ENCODE measurements at places on chromosomes 4 and X.

DNA sequence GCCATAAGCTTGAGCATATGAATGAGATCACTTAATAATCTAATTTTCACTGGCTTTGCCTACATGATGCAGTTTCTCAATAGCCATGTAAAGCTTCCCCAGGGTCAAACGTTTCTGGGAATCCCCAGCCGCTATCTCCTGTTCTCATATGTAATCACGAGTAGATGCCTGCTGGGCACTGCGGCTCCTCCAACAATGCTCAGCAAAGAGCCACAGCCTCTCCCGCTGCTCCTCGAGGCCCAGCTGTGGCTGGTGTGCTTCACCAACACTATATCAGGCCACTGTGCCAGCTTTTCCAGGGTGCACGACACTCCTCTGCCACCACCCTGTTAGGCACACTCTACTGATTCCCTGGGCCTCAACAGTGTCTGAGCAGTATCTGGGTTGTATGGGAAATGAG, 78.3 kb upstream of the RASGEF1B start:
- no peak overlapping the region for H3K4me3 ChIP-seq
- no peaks in the 10 kb centered on the region for H3K4me1 ChIP-seq
- no peak for ATAC-seq
- H3K27ac ChIP-seq, result no peak overlapping the region
- H3K27me3 ChIP-seq, result no peaks in the 10 kb centered on the region

DNA sequence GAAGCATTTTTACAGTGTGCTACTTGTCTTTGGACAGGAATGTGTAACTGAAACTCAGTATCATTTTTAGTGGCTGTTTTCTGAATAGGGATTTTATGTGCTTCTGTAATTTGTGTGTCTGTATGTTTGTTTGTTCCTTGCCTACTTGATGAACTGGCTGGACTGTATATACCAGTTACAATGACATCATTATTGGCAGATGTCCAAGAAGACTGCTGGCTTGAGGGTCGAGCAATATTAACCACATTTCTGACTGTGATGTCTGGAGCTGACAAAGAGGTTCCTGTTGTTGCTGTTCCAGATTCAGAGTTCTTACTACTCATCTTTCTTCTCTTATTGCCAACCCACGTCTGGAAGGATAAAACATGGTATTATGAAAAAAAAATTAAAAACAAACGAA, 33.0 kb downstream of the HDX start:
- H3K36me3 ChIP-seq, result no peaks in the 10 kb centered on the region
- no peak for ATAC-seq
- H3K27ac ChIP-seq, result no peak overlapping the region
- no peaks in the 10 kb centered on the region for H3K4me1 ChIP-seq

DNA sequence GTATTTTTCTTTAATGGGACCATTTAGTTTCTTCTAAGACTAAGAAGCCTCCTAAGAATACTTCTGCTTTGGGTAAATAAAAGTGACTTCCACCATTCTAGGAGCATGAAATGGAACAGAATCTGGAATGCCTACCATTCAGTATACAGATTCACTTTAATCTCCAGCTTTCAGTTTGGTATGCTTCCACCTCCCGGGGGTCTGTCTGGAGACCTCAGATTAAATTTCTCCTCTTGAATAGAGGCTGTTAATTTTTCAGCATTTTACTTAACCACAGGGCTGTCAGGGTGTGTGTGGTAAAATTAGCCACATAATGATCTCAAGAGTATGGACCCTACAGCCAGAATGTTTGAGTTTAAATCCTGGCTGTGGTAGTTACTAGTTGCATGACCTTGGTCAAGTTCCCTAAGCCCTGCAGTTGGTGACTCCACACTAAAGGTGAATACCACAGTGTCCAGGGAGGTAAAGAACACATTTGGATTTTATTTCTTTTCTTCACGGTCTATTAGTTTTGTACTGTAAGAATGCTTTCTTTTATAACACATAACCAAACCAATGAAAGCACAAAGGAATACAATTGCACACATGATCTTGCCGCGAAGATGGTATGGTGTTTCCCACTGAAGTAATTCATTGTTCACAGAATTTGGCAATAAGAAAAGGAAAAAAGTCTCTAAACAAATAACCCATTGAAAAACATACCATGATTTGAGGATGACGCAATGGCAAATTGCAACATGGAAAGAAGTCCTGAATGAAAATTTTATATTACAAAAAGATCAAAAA, 37.3 kb upstream of the TRIM2 start:
- ATAC-seq, result no peak
- H3K4me1 ChIP-seq, result no peaks in the 10 kb centered on the region
- H3K27ac ChIP-seq, result no peak overlapping the region
- H3K4me3 ChIP-seq, result no peak overlapping the region
- H3K27me3 ChIP-seq, result peaks cover 8% of the 10 kb centered on the region

- ATAC-seq, result no peak
- no peak overlapping the region for H3K27ac ChIP-seq
- H3K36me3 ChIP-seq, result no peaks in the 10 kb centered on the region
- no peaks in the 10 kb centered on the region for H3K4me1 ChIP-seq
Measured at GRCh38 chrX:44731160-44731559, 112.7 kb upstream of the DUSP21 start.

DNA sequence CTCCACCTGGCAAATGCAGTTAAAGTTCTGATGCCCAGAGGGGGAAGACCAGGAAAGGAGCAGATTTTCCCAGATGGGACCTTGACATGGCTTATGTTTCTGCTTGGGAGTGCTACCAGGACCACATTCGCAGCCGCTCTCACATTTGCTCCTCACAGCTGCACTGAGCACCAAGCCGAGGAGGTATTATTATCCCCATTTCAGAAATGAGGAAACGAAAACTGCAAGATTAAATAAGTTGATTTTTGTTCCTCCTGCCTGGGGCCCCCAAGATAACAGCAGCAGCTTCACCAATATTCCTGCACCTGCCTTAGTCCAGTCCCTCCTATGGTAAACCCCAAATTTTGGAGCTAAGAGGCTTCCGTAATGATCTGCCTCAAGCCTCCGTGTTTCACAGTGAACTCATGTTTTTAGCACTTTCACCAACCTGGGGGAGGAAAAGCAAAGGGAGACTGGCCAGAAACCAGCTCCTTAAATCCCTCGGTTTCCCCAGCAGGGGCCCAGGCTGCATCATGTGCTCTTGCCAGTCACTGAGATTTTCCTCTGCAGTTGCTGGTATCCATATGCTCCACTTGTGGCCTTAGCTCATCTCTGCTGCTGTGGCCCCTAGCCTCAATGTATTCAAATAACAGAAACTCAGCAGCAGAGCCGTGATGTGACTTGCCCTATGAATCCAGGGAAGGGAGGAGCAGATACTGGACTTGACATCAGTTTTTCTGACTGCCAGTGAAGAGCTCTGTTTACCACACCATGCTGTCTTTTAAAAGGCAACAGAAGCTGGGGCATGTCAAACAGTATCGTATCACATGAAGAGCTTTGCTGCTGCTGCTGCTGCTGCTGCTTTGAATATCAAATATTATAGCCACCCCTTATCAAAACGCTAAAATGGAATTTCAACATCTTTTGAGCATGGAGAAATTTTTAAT, 95.5 kb upstream of the KLHL13 start:
- H3K4me3 ChIP-seq, result no peak overlapping the region
- ATAC-seq, result no peak
- H3K27me3 ChIP-seq, result no peaks in the 10 kb centered on the region
- H3K36me3 ChIP-seq, result no peaks in the 10 kb centered on the region
- H3K27ac ChIP-seq, result no peak overlapping the region

DNA sequence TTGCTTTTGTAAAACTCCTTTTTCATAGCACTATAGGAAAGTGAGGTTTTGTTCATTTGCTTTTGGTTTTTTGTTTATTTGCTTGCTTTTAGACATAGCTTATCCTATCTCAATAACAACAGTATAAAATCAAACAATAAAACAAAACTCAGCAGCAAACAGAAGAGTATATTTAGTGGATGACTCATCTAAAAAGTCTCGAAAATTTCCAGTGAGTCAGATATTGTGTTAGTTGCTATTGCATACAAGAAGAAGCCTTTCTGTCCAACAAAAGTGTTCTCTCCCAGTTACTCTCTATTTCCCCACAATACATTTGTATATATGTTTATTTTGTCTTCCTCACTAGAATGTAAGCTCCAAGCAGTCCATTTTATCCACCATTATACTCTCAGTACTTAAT, 36.0 kb upstream of the NPNT start:
- H3K27me3 ChIP-seq, result no peaks in the 10 kb centered on the region
- no peak overlapping the region for H3K4me3 ChIP-seq
- ATAC-seq, result no peak
- H3K36me3 ChIP-seq, result no peaks in the 10 kb centered on the region

- peak overlapping the region; percentile 74 for H3K4me3 ChIP-seq
- H3K36me3 ChIP-seq, result peaks cover 34% of the 10 kb centered on the region
- H3K27me3 ChIP-seq, result no peaks in the 10 kb centered on the region
- peaks cover 48% of the 10 kb centered on the region for H3K4me1 ChIP-seq
- H3K27ac ChIP-seq, result peak overlapping the region; percentile 94
Measured at GRCh38 chr4:184459413-184459812, 14.9 kb downstream of the IRF2 start.

DNA sequence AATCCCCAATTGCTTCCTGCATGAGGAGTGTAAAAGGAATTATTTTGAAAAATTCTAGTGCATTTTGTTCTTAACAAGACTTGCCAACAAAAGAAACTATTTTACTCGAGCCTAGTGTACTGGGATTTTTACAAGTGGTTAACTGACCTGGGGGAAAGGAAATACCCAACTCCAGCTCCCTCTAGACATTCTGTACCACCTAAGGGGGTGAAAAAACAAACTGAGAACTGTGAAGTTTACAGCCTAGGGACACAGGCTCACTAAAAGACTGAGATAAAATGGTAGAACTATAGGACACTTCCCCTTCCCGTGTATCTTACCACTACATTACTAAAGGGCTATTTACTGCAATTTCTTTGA, 2.6 kb upstream of the ADH5 start:
- H3K27ac ChIP-seq, result no peak overlapping the region
- no peak for ATAC-seq
- H3K4me3 ChIP-seq, result peak overlapping the region; percentile 98

DNA sequence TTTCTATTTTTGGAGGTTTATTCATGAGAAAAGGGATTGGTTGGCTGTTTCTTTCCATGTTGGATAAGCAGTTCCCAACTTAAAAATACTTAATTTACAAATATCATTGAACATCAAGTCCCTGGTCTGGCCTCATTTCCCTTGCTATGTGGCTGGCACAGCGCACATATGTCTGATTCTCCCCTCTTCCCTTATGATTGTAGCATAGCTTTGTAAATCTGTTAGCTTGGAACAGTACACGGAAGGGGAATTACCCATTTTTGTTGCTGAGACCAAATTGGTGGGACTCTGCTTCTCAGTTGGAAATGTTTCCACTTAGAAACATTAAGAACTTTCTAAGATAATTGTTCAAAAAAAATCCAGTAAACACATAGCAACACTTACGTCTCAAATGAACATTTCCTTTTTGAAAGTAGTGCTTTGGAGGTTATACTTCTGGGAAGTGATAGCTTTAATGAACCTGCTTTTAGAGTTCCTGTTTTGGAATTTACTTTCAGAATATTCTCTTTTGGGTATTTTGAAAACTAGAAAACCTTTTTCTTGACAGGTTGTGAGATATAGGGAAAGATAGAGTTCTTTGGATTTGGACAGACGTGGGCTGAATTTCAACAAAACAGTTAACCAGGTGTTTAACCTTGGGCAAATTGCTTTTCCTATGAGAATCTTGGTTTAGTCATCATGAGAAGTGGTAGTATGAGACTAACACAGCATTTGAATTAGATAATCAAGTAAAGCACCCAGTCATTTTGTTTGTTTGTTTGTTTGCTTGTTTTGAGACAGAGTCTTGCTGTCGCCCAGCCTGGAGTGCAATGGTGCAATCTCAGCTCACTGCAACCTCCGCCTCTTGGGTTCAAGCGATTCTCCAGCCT, 47.3 kb downstream of the STIM2 start:
- H3K4me1 ChIP-seq, result peaks cover 34% of the 10 kb centered on the region
- peak overlapping the region; percentile 65 for H3K27ac ChIP-seq
- H3K36me3 ChIP-seq, result no peaks in the 10 kb centered on the region
- peak overlapping the region; percentile 49 for H3K4me3 ChIP-seq
- peak; percentile 74 for ATAC-seq

GRCh38 chrX:19912-20571, 261.1 kb upstream of the PLCXD1 start:
- no peaks in the 10 kb centered on the region for H3K36me3 ChIP-seq
- peak; percentile 20 for ATAC-seq
- H3K27me3 ChIP-seq, result no peaks in the 10 kb centered on the region
- peak overlapping the region; percentile 80 for H3K27ac ChIP-seq

- H3K4me3 ChIP-seq, result no peak overlapping the region
- H3K4me1 ChIP-seq, result no peaks in the 10 kb centered on the region
- H3K27me3 ChIP-seq, result peaks cover 10% of the 10 kb centered on the region
Measured at GRCh38 chr4:143294710-143295275, 41.9 kb upstream of the GAB1 start.

DNA sequence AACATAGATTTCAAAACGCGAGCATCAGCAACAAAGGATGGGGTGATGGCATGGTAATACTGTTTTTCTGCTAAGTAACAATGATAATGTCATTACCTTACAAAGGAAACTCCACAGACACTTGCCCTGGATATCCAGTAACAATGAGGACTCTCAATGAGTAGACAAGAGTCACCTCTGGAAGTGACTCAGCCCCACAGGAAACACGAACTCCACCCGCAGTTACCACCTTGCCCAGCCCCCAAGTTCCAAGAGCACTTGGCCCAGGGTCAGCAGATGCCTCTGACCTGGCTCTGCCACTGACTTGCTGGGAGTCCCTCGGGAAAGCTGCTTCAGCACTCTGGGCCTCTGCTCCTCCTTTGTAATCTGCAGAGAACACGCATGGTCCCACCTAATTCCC, 110.3 kb upstream of the MAP3K15 start:
- peak overlapping the region; percentile 71 for H3K4me3 ChIP-seq
- peak overlapping the region; percentile 91 for H3K27ac ChIP-seq
- peaks cover 38% of the 10 kb centered on the region for H3K36me3 ChIP-seq
- peaks cover 40% of the 10 kb centered on the region for H3K4me1 ChIP-seq
- peak; percentile 78 for ATAC-seq
- no peaks in the 10 kb centered on the region for H3K27me3 ChIP-seq

DNA sequence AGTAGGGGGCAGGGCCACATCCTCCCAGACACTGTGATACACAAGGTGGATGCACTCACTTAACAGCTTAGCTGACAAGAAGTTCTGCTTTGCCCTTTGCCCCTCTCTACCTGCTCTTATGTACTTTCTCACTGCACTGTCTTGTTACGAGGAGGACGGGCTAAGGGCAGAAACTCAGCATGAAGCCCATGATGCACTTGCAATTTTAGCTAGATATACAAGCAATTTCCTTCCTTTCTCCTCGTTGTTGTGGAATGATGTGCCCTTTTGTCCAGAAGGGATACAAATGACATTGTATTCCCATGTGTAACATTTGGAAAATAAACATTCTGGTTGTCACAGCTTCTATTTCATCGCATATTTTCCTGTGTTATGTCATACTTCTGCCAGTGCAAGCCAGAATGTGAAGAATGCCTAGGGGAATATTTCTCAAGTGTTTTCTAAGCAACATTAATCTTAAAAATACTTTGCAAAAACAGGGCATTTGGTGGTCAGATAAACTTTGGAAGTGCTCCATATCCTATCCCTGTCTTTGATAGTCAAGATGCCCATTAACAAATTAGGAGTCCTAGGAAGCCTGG, 47.2 kb downstream of the MAOA start:
- ATAC-seq, result no peak
- H3K4me3 ChIP-seq, result no peak overlapping the region
- H3K4me1 ChIP-seq, result no peaks in the 10 kb centered on the region
- peaks cover 14% of the 10 kb centered on the region for H3K27me3 ChIP-seq
- no peak overlapping the region for H3K27ac ChIP-seq
